CD4-positive, alpha-beta T cell treated with Interferon alpha-2 for 1 hour (primary cell): ENCODE measurements at places on chromosomes 2 and 18.
A peak's percentile ranks its signal among the peaks of the same experiment; 100 is the strongest.

DNA sequence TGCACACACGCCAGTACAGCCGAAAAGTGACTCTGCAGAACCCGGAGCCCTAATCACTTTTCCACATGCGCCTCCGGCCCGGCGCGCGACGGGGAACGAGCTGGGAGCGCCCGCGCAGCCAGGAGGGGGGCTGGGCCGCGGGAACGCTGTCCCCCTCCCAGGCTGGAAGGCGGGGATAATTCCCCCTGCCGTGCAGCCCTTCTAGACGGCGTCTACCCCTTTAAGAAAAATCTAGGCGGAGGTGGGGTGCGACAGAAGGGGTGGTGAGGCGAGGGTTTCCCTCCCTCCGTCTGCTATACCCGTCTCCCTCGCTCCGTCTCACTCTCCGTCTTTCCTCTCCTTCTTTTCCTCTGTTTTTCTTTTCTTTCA lies 2.4 kb downstream of the CYP26B1 start:
- no peak for DNase-seq

DNA sequence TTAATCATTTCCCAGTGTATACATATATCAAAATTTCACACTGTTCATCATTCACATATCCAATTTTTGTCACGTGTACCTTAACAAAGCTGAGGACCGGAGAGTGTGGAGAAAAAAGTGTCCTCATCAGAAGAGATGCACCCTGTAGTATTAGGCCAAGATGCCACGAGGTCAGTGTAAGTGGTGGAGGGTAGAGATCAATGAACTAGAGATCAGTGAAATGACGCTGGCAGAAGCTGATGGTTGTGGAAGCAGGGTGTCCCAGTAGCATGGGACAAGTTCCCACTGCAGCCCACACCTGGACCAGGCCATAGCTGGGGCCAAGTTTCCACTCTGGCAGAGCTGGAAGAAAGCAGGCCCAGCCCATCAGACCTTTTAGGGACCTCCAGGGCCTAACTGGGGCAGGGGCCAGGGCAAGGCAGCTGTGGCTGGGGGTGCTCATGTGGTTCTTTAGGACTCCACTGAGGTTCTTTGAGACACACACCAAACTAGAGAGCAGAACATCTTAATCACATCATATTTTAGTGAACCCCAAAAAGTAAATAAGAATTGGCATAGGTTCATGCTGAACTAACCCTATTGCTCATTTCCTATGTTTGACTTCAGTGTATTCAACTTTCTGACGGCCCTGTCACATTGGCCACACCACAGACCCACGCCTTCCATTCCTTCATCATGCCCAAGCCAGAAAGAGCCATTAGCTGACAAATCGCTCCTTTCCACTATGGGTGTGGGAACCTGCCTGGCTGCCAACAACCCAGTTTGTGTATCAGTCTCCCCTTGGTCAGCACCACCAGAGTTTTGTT lies 21.6 kb upstream of the GPR55 start:
- no peak for DNase-seq

GRCh38 chr2:152372438-152372984 lies 37.5 kb downstream of the FMNL2 start:
- DNase-seq, result no peak

- DNase-seq, result peak; percentile 43
Observed at GRCh38 chr18:22703883-22704585, 229.1 kb upstream of the RBBP8 start.

DNA sequence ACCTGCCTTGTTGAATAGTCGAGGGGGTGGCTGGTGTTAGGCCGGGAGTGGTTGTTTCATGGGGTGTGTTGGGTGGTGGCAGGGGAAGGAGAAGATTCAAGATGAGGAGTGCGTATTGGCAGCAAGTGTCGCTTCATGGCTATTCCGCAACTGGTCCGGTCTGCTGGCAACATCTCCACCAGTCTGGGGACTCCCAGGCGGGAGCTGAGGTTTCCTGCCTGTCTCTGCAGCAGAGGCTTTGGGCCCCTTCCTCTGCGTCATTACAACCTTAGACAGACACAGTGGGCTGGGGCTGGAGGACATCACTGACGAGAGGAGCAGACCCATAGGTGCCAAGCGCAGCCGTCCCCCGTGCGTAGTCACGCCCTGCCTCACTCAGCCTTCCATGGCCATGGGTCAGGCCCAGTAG lies 64.0 kb upstream of the MCFD2 start:
- DNase-seq, result peak; percentile 71
